ENCODE measurements at places on chromosomes 2 and 18. TPM values are rescaled to one million over a fixed set of nuclear protein-coding genes. Genes with fewer than 3 reads are reported as not detected.

HMSD gene
- 5.5 TPM for total RNA-seq

DNA sequence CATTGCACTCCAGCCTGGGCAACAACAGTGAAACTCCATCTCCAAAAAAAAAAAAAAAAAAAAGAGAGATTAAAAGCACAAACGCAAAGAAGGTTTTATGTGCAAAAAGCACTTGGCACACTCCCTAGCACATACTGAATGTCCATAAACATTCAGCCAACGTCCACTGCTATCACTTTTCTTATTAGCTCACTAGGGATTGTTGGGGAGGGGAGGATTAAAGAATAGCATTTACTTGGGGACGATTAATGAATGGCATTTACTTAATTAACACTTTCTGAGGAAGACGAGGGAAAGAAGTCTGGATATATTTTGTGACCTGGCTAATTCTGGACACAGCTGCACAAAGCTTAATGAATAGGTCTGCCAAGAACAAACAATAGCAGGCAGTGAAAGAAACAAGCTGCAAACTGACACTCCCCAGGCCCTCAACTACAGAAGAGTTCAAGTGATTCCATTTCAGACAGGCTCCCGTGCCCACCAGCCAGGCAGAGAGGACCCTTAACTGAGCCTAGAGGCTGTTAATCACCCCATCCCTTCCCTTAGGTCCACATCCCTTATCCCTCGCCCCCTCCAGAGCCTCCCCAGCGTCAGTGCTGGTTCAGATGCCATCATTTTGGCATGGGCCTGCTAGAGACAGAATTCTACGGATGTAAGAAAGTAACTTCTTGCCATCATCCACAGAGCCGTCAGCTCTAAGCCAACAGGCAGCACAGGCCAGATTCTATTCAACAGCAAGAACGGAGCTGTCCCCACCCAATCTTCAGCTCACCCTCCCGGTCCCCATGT, 7.4 kb downstream of the CYB5A start:
- peaks cover 4% of the 10 kb centered on the region for H3K36me3 ChIP-seq
- peaks cover 77% of the 10 kb centered on the region for H3K4me1 ChIP-seq
- DNase-seq: no peak
- peak overlapping the region; percentile 60 for H3K4me3 ChIP-seq
- peak overlapping the region; percentile 96 for H3K27ac ChIP-seq

- H3K4me3 ChIP-seq: no peak overlapping the region
- peaks cover 8% of the 10 kb centered on the region for H3K27me3 ChIP-seq
- no peak for DNase-seq
- H3K27ac ChIP-seq: peak overlapping the region; percentile 19
Observed at GRCh38 chr2:75459565-75460310, 101.0 kb downstream of the EVA1A start.

DNA sequence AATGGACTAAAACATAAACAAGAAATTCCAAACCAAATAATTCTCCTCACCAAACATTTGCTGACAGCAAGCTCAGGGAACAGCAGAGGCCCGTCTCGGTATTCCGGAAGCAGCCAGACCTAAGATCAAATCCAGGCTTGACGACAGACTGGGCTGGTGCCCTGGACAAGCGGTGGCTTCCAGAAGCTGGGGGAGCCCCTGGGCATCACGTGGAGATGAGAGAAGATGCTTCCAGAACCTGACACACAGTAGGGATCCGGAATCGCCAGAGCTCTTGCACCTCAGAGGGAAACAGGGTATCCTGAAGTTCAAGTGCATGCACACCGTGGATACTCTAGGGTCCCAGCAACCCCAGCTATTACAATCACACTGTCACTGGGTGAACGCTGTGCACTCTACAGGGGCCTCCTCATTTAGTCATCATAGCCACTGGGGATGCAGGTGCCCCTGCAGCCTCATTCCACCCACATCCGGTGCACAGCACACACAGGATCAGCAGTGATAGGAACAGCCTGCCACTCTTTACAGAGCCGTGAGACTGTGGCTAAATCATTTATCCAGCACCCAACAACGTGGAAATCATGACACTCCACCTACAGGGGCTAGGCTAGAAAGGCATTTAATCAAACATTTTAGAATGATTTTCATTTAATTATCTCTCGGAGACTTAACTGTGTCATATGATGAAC, 102.6 kb downstream of the HDAC4 start:
- H3K27me3 ChIP-seq: no peaks in the 10 kb centered on the region
- H3K27ac ChIP-seq: no peak overlapping the region
- no peaks in the 10 kb centered on the region for H3K36me3 ChIP-seq
- H3K4me3 ChIP-seq: no peak overlapping the region
- peaks cover 50% of the 10 kb centered on the region for H3K4me1 ChIP-seq

DNA sequence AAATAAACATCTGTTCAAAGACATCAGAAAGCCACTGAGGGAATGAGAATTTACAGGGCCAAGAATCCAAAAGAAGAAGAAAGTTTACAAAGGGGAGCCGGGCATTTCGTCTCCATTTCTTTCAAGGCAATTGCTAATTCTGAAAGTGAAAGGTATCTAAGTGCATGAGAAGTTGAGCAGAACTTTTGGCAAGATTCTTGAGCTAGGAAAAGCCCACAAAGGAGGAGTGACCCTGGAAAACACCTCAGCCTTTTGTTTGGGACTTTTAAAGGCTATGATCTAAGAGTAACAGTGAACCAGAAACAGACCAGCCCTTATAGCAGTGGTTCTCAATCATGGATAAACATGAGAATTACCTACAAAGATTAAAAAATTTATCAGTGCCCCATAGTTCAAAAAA, 87.4 kb downstream of the MDH1 start:
- peaks cover 16% of the 10 kb centered on the region for H3K4me1 ChIP-seq
- H3K27me3 ChIP-seq: no peaks in the 10 kb centered on the region
- no peak overlapping the region for H3K27ac ChIP-seq

DNA sequence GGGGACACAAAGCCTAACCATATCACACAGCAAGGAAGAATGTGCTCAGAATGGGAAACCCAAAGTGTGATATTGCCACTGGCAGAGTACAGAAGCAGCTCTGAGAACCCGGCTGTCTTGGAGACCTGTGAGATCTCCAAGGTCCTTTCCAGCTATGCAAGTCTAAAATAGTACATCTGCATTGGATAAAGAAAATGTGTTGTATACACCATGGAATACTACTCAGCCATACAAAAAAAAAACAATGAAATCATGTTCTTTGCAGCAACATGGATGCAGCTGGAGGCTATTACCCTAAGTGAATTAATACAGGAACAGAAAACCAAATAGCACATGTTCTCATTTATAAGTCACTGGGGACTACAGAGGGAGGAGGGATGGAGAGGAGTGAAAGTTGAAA, 36.5 kb upstream of the RFX8 start:
- peaks cover 3% of the 10 kb centered on the region for H3K27me3 ChIP-seq
- DNase-seq: no peak
- no peaks in the 10 kb centered on the region for H3K36me3 ChIP-seq

- H3K4me3 ChIP-seq: no peak overlapping the region
- DNase-seq: no peak
- H3K36me3 ChIP-seq: no peaks in the 10 kb centered on the region
- no peak overlapping the region for H3K27ac ChIP-seq
Observed at GRCh38 chr2:3024401-3024935, 353.1 kb downstream of the EIPR1 start.

ACKR3 gene
- total RNA-seq: 18.8 TPM

CAPN13 gene
- total RNA-seq: 19.0 TPM

GALNT13 gene
- 8.3 TPM for total RNA-seq

DNA sequence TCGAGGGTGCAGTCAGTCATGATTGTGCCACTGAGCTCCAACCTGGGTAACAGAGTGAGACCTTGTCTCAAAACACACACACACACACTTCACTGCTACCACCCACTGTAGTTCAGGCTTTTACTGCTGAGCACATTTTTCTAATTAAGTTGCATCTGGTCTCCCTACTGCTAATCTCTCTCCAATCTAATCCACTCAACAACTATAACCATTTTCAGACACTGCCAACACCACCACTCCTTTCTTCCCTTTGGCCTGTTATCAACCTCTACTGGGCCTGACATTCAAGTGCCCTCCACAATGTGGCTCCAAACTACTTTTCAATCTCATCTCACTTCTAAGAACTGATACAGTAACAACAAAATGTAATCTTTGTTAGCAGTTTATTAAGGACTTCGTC, 44.8 kb downstream of the RMP24 start:
- H3K27ac ChIP-seq: peak overlapping the region; percentile 29
- no peaks in the 10 kb centered on the region for H3K27me3 ChIP-seq
- no peak for DNase-seq
- no peak overlapping the region for H3K4me3 ChIP-seq
- H3K4me1 ChIP-seq: peaks cover 2% of the 10 kb centered on the region
- H3K36me3 ChIP-seq: no peaks in the 10 kb centered on the region

EFR3B gene
- total RNA-seq: 22.1 TPM

DNA sequence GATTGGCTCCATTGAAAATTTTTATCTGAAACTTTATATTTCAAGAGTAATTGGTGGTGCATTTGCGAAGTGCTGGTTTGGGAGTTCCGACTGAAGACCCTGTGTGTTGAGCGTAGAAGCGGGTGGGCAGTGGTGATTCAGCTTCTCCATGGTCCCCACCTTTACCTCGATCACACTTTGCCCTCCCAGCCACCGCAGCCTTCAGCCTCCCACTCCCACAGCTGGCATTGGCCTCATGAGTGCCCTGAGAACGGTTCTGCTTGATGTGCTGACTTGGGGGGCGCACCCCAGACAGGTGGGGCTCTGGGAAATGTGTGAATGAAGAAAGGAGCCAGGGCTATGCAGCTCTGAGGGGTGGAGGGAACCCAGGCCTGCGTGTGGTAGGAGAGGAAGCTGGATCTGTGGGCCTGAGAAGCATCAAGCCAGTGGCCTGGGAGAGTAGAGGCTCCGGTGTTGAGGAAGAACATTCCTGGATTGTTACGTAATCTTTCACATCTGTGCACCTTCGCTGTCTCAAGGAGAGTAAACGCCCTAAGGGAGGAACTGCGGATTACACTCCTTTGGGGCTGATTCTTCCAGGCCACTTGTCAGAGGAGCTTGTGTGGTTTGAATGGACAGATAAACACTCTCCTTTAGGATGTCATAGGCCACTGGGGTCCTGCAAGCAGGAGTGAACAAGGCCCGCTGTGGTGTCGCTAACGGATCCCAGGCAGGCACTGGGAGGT, 83.8 kb downstream of the NPAS2 start:
- no peak overlapping the region for H3K27ac ChIP-seq
- H3K4me1 ChIP-seq: no peaks in the 10 kb centered on the region

GRCh38 chr2:61055557-61055956, 10.1 kb upstream of the SANBR start:
- no peak overlapping the region for H3K4me3 ChIP-seq
- peaks cover 9% of the 10 kb centered on the region for H3K4me1 ChIP-seq
- peaks cover 20% of the 10 kb centered on the region for H3K36me3 ChIP-seq
- peak overlapping the region; percentile 23 for H3K27ac ChIP-seq
- DNase-seq: no peak
- no peaks in the 10 kb centered on the region for H3K27me3 ChIP-seq

- peaks cover 12% of the 10 kb centered on the region for H3K27me3 ChIP-seq
- no peak for DNase-seq
- no peak overlapping the region for H3K4me3 ChIP-seq
- H3K36me3 ChIP-seq: no peaks in the 10 kb centered on the region
Observed at GRCh38 chr2:133504566-133505505, 63.4 kb downstream of the NCKAP5 start.

- no peak overlapping the region for H3K4me3 ChIP-seq
- H3K27me3 ChIP-seq: peaks cover 17% of the 10 kb centered on the region
- H3K27ac ChIP-seq: no peak overlapping the region
- H3K36me3 ChIP-seq: no peaks in the 10 kb centered on the region
- no peak for DNase-seq
- peaks cover 3% of the 10 kb centered on the region for H3K4me1 ChIP-seq
Observed at GRCh38 chr2:68771211-68771751, 36.7 kb downstream of the ARHGAP25 start.

GRCh38 chr2:240204431-240205276, 64.2 kb upstream of the OTOS start:
- no peak for DNase-seq
- H3K4me3 ChIP-seq: no peak overlapping the region
- no peaks in the 10 kb centered on the region for H3K4me1 ChIP-seq
- H3K27me3 ChIP-seq: peaks cover 18% of the 10 kb centered on the region
- no peaks in the 10 kb centered on the region for H3K36me3 ChIP-seq

OTOS gene
- not detected for total RNA-seq

GRCh38 chr2:127620866-127621265, 25.1 kb upstream of the GPR17 start:
- no peak overlapping the region for H3K27ac ChIP-seq
- H3K4me3 ChIP-seq: no peak overlapping the region
- H3K4me1 ChIP-seq: peaks cover 2% of the 10 kb centered on the region
- peaks cover 12% of the 10 kb centered on the region for H3K27me3 ChIP-seq
- no peak for DNase-seq

GRCh38 chr2:23366720-23367119, 18.3 kb upstream of the KLHL29 start:
- H3K27ac ChIP-seq: no peak overlapping the region
- no peak for DNase-seq
- no peak overlapping the region for H3K4me3 ChIP-seq
- peaks cover 29% of the 10 kb centered on the region for H3K27me3 ChIP-seq
- H3K36me3 ChIP-seq: no peaks in the 10 kb centered on the region

DNA sequence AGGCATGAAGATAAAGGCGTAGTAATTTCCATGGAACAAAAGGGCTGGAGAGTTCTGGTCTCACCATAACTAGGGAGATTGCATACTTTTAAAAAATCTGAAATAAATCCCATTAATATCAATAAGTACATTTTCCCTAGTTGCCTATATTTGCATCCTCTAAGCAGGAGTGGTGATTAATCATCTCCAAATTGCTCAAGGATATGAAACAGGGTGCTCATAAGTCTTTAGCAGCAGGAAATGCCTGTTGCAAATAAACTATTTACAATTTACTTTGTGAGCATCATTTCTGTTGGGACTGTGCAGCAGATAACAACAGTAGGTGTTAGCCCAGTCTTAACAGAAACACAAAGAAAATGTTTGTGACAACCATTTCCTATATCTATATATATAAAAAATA, 92.4 kb upstream of the TMEM178A start:
- peaks cover 4% of the 10 kb centered on the region for H3K27me3 ChIP-seq
- no peak for DNase-seq
- no peaks in the 10 kb centered on the region for H3K36me3 ChIP-seq
- H3K4me1 ChIP-seq: peaks cover 7% of the 10 kb centered on the region

APCDD1 gene
- total RNA-seq: 10.9 TPM

DNA sequence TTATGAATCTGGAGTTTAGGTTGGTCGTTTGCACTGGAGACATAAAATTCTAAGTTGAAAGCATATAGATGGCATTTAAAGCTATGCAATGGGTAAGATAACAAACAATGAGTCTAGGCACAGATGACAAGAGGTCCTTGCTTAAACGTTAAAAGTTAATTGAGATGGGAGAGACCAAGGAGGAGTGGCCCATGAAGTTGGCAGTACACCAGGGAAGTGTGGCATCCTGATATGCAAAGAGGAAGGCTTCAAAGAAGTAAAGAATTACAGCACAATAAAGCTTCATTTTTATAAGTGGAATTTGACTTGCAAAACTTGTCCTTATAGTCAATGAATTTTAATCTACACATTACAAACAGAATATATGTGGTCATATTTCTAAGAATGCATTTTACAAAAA, 23.2 kb downstream of the UPP2 start:
- no peaks in the 10 kb centered on the region for H3K36me3 ChIP-seq
- H3K4me3 ChIP-seq: no peak overlapping the region
- H3K27ac ChIP-seq: no peak overlapping the region
- peaks cover 36% of the 10 kb centered on the region for H3K4me1 ChIP-seq
- peaks cover 5% of the 10 kb centered on the region for H3K27me3 ChIP-seq
- DNase-seq: no peak

GRCh38 chr2:47025969-47026610, 110.5 kb upstream of the MCFD2 start:
- DNase-seq: no peak
- H3K4me1 ChIP-seq: peaks cover 1% of the 10 kb centered on the region
- no peak overlapping the region for H3K27ac ChIP-seq
- no peaks in the 10 kb centered on the region for H3K27me3 ChIP-seq

SKA1 gene
- total RNA-seq: 13.5 TPM

GRCh38 chr2:174233771-174234275, 14.5 kb downstream of the OLA1 start:
- H3K27ac ChIP-seq: no peak overlapping the region
- H3K4me1 ChIP-seq: peaks cover 4% of the 10 kb centered on the region
- no peaks in the 10 kb centered on the region for H3K27me3 ChIP-seq

SETBP1 gene
- 32.2 TPM for total RNA-seq
